ENCODE measurements at places on chromosomes 2 and 18.

GRCh38 chr2:12164689-12165088 lies 418.3 kb downstream of the LPIN1 start:
- DNase-seq, result no peak

GRCh38 chr18:79156327-79156726 lies 87.1 kb downstream of the ATP9B start:
- DNase-seq, result no peak

- no peak for DNase-seq
These were observed 459.3 kb downstream of the GALR1 start for GRCh38 chr18:77708826-77709506.

- DNase-seq, result no peak
These were observed 169.6 kb upstream of the SIX2 start for GRCh38 chr2:45178854-45179253.

- no peak for DNase-seq
These were observed 550.8 kb upstream of the TNP1 start for GRCh38 chr2:217410681-217410960.

DNA sequence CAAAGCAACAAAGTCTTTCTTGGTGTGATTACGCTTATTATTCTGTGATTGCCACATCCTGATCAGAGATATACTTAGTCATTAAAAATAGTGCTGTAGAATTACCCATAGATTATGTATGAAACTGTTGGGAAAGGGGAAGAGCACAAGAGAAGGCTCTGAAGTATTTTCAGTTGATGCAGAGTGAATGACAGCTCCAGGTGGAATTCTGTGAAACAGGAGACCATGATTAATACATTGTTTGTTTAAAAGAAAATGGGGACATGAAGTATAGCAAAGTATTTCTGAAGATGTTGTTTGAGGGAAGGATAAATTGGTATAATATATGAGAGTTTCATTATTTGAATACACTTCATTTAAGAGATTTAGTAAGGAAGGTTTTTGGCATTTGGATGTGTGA lies 307.6 kb upstream of the CDH20 start:
- DNase-seq, result no peak

DNA sequence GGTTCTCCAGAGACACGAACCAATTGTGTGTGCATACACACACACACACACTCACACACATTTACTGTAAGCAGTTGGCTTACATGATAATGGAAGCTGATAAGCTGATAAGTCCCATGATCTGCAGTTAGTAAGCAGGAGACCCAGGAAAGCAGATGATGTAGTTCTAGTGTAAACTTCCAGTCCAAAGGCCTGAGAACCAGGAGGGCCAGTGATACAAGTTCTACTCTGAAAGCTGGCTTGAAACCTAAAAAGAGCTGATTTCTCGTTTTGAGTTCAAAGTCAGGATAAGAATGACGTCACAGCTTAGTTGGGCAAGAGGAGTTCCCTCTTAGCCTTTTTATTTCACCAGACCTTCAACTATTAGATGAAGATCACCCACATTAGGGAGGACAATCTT lies 558.8 kb upstream of the PIK3C3 start:
- no peak for DNase-seq

DNA sequence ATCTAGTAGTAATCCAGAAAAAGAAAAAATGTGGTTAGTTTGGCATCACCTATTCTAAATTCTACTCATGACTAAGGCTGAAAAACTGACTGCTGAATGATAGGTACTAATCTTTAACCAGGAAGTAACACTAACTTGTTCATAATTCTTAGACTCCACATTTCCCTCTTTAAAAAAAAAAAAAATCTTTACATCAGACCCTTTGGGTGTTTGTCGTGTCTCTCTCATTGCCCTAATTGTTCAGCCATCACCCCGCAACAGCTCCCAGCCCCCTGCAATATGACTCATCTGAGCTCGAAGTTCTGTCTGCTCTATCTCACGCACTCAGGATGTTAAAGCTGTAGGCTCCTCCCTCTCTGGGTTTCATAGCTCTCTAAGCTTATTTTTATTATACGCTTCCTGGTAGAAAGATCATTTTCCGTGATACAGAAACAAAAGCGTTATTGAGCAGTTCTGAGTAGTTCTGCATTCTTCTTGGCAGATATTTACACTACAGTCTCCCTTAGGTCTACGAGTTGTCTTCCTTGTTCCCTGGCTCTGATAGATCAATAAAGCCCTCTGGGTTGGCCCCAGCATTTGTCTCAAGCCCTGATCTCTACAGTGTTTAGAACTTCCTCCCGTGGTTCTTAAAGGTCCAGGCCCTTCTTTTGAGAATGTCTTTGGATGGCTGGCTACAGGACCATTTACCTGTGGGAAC lies 95.6 kb downstream of the TNFRSF11A start:
- DNase-seq, result no peak

DNA sequence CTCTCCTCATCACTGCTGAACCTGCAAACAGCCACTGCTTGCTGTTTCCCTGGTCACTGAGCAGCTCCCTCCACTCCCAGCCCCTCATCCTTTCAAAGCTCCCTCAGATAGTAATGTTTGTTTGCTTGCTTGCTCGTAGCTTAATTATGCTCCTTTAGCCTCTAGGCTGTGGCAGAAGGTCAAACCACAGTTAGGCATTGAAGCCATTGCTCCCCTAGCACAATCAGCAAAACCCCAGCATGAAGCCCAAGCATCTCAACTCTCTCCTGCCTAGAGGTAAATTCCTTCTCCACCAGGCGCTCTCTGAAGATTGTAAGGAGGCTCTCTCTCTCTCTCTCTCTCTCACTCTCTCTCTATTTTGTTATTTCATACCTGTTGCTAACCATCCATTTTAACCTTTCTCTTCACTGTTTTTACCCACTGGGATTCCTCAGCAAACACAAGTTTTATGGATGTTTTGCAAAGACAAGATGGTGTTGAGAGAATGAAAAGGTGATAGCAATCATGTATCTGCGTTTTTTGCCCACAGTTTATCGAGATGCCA lies 135.9 kb upstream of the HNRNPA3 start:
- DNase-seq, result no peak

DNA sequence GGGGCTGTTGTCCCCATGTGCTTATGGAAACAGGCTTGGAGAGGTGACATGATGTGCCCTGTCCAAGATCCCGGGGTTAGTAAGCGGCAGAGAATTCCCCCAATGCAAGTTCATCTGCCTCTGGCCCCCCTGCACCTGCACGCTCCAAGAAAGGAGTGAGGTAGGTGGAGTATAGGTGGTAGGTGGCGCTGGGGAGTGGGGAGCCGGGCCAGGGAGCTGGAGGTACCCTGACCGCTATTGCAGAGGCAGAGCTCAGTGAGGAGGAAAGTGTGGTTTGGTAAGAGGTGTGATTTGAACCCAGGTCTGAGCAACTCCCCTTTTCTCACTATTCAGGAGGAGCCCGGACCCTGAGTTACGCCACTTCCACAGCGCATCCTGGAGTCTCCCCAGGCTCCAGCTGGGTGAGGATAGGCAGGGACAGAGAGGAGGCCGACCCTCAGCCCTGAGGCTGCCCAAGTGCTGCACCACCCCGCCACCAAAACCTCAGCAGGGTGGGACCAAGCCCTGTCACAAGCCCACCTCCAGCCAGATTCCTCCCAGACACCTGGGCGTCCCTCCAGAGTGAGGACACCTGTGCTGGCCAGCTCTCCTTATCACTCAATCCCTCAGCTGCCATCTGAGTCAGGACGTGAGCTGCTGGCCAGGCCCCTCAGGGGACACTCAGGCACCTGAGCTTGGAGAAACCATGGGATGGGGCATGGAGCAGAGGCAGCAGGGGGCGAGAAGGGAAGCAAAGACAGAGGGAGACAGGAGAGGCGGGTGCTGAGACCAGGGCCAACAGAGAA lies 5.6 kb downstream of the HAAO start:
- no peak for DNase-seq

DNA sequence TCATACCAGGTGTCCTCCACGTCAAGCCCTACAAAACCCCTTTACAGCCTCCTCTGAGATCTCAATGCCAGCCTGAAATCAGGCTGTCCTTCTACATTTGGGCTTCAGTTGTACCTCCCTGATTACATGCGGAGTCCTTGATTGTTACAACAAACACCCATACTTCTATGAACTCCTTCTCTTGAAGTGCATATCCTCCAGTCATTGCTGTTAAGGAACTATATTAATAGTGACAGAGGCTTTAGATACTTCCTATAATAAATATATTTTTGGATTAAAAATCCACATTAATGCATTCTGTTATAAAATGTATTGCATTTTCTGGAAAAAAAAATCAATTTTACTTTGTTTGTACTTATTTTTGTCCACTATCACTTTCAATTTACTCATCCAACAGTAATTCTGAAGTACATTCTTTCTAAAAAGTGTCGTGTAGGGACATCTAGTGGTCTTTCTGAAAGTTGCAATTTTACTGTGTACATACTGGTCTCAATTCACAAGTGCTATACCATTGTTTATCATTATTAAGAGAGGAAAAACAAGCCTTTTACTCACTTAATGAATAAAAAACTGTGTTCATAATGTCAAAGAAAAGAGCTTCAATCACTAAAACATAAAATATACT lies 316.4 kb downstream of the DSEL start:
- DNase-seq, result no peak

GRCh38 chr18:54787616-54788015 lies 40.7 kb upstream of the RAB27B start:
- no peak for DNase-seq
